Activated CD4-positive, alpha-beta T cell treated with anti-CD3 and anti-CD28 coated beads, Interleukin-2, amount 10 ng/mL, durations not matched to agents 24 days and 14 days (primary cell): ENCODE measurements at places on chromosomes 1 and 21.

- H3K4me1 ChIP-seq, result no peaks in the 10 kb centered on the region
- H3K4me3 ChIP-seq, result no peak overlapping the region
- H3K27me3 ChIP-seq, result no peaks in the 10 kb centered on the region
- H3K36me3 ChIP-seq, result no peaks in the 10 kb centered on the region
These were observed 144.7 kb upstream of the ADGRL4 start for GRCh38 chr1:79151006-79151796.

GRCh38 chr1:40232444-40232843, 15.3 kb upstream of the TMCO2 start:
- H3K36me3 ChIP-seq, result peaks cover 71% of the 10 kb centered on the region
- peak; percentile 94 for DNase-seq
- H3K4me3 ChIP-seq, result peak overlapping the region; percentile 30
- no peaks in the 10 kb centered on the region for H3K27me3 ChIP-seq
- H3K4me1 ChIP-seq, result peaks cover 37% of the 10 kb centered on the region

GRCh38 chr1:106600626-106601025, 455.8 kb upstream of the PRMT6 start:
- DNase-seq, result no peak
- H3K27me3 ChIP-seq, result no peaks in the 10 kb centered on the region
- H3K4me1 ChIP-seq, result no peaks in the 10 kb centered on the region
- H3K27ac ChIP-seq, result no peak overlapping the region
- H3K36me3 ChIP-seq, result no peaks in the 10 kb centered on the region

GRCh38 chr21:17789656-17790055, 29.5 kb downstream of the C21orf91 start:
- peak; percentile 55 for DNase-seq
- H3K27me3 ChIP-seq, result no peaks in the 10 kb centered on the region
- H3K27ac ChIP-seq, result peak overlapping the region; percentile 54
- peaks cover 53% of the 10 kb centered on the region for H3K36me3 ChIP-seq

- H3K4me3 ChIP-seq, result no peak overlapping the region
- no peak for DNase-seq
- no peaks in the 10 kb centered on the region for H3K36me3 ChIP-seq
- H3K4me1 ChIP-seq, result peaks cover 9% of the 10 kb centered on the region
- no peak overlapping the region for H3K27ac ChIP-seq
These were observed 15.7 kb upstream of the FOXO6 start for GRCh38 chr1:41345434-41346075.

GRCh38 chr1:155226910-155227260, 18.4 kb downstream of the MTX1 start:
- H3K4me3 ChIP-seq, result peak overlapping the region; percentile 88
- peak overlapping the region; percentile 88 for H3K27ac ChIP-seq
- peaks cover 26% of the 10 kb centered on the region for H3K4me1 ChIP-seq

DNA sequence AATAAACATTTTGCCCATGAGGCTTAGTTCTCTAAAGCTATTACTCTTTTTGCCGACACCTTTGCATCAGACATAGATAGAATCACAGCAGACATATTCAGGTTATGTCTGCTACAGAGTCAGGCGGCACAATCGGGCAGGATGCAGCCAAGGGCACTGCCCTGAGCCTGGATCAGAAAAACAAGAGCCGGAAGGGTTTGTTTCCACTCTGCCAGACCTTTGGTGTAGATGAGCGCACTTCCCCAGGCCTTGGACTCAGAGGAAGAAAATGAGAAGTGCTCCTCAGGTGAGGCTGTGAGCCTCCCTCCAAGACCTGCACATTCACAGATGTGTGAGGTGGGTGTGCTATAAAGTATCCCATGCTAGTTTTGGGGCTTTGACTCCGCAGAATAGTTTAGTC, 43.7 kb downstream of the GNG12 start:
- H3K27ac ChIP-seq, result no peak overlapping the region
- no peak overlapping the region for H3K4me3 ChIP-seq
- peaks cover 16% of the 10 kb centered on the region for H3K27me3 ChIP-seq

DNA sequence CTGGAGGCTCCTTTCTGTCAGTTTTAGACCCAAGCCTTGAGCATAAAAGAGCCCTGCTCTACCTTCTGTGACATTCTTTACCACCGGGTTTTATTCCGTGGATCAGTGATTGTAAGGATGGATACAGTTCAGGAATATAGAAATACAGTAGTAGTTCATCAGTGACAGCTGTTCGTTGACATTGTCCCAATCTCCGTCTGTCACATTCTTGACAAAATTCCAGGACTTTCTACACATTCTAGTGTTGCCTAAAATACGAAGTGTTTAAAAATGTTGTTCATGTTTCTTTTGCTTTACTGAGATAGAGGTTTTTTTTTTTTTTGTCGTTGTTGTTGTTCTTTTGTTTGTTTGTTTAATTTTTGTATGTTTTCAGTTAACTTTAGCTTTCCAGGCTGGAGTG, 29.9 kb downstream of the MAP10 start:
- H3K4me3 ChIP-seq, result no peak overlapping the region
- DNase-seq, result no peak
- H3K27me3 ChIP-seq, result peaks cover 19% of the 10 kb centered on the region
- H3K27ac ChIP-seq, result no peak overlapping the region
- H3K36me3 ChIP-seq, result no peaks in the 10 kb centered on the region

DNA sequence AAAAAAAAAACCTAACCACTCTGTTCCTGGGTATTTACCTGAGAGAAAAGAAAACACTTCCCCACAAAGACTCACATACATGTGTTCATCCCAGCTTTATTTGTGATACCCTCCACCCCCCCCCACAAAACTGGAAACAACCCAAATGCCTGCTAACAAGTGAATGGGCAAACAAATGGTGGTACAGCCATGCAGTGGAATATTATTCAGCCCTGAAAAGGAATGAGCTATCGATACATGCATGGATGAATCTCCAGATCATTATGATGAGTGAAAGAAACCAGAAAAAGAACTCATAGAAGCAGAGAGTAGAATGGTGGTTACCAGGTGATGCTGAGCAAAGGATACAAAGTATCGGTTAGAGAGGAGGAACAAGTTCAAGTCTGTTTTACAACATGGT, 38.0 kb upstream of the UTS2 start:
- no peaks in the 10 kb centered on the region for H3K4me1 ChIP-seq
- no peak overlapping the region for H3K27ac ChIP-seq
- peaks cover 26% of the 10 kb centered on the region for H3K27me3 ChIP-seq

DNA sequence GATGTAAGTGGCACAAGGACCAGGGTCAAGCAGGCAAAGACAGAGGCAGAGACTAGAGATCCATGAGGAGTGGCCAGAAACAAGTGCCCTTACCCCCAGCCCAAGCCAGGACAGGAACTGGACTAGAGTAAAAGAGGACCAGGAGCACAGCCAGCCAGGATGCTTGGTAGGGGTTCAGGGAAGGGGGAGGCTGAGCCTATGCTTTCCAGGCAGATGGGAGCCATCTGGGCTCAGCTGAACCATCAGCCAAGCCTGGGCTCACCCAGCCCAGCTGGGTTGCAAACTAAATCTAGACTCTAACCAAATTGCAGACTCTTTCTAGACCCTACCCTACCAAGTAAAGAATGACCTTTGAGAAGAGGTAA, 15.2 kb downstream of the PDZK1IP1 start:
- peaks cover 13% of the 10 kb centered on the region for H3K27me3 ChIP-seq
- no peak overlapping the region for H3K4me3 ChIP-seq
- H3K27ac ChIP-seq, result no peak overlapping the region
- H3K36me3 ChIP-seq, result no peaks in the 10 kb centered on the region

- H3K4me3 ChIP-seq, result no peak overlapping the region
- DNase-seq, result no peak
- H3K27ac ChIP-seq, result no peak overlapping the region
- no peaks in the 10 kb centered on the region for H3K4me1 ChIP-seq
- H3K27me3 ChIP-seq, result peaks cover 5% of the 10 kb centered on the region
- no peaks in the 10 kb centered on the region for H3K36me3 ChIP-seq
These were observed 31.8 kb downstream of the FBXO2 start for GRCh38 chr1:11622398-11622797.

DNA sequence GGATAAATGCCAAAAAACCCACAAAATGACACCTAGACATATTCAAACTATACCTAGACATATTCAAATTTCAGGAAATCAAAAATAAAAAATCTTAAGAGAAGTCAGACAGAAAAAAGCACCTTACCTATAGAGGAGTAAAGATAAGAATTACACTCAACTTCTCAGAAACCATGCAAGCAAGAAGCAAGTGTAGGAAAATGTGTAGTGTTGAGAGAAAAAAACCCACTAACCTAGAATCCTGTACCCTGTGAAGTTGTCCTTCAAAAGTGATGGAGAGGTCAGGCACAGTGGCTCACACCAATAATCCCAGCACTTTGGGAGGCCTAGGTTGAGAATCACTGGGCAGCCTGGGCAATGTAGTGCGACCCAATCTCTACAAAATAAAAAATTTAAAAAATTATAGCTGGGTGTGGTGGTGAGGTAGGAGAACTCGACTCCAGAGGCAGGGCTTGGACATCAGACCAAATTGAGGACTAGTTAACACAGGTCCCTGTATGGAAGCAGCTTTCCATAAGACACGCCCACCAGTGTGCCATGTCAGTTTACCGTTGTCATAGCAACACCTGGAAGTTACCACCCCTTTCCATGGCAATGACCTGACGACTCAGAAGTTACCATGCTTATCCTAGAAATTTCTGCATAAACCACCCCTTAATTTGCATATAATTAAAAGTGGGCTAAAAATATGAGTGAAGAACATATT, 20.7 kb downstream of the PDIK1L start:
- H3K36me3 ChIP-seq, result no peaks in the 10 kb centered on the region
- peaks cover 19% of the 10 kb centered on the region for H3K4me1 ChIP-seq

DNA sequence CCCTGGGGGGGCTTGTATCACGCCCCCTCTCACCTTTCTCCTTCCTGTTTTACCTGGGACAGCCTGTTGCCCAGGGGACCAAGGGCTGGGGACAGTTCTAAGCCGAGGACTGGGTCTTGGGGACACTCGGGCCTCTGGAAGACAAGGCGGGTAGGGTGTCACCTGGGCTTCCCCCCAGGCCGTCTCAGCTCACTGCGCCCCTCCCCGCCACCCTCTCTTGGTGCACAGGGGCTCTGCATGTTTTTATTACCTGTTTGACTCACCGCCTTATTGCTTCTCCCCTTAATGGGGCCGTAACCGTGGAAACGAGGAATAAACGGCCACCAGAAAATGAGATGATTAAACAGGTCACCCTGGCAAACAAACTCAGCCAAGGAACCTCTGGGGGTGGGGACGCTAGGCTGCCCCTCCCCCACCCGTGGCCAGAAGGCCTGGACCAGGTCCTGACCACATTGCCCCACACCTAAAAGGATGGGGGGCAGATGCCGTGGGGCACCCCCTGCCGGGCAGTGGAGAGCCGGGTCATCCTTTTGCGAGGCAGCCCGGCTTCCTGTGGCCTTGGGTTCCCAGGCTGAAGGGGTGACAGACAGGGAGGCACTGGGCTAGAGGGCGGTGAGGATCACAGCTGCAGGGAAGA, 109.9 kb downstream of the CASZ1 start:
- H3K27ac ChIP-seq, result no peak overlapping the region
- H3K36me3 ChIP-seq, result no peaks in the 10 kb centered on the region
- H3K4me3 ChIP-seq, result no peak overlapping the region
- H3K27me3 ChIP-seq, result no peaks in the 10 kb centered on the region
- H3K4me1 ChIP-seq, result no peaks in the 10 kb centered on the region

DNA sequence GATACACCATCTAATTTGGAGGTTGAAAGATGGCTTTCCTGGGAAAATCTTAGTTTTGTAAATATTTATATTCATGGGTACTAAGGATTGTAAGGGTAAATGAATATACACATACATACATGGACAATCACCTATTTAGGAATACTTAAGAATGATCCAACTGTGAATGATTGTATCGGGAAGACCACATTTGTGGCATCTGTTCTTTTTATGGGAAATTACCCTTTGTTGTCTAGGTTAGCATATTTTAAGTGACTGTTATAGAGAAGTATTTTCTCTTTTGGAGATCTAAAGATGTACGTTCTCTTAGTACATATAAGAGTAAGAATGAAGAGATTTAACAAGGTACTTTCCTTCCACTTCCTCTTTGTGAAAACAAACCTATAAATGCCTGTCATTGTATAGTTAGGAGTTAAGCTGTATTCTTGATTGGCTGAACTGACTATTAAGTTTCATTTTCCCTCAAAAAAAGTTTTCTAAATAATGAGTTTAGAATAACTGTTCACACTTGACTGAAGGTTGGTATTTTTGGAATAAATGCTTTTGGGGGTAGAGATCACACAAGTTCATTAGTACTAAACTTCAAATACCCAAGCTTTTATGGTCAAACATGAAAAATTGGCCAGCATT, 26.7 kb downstream of the SNX7 start:
- H3K4me1 ChIP-seq, result no peaks in the 10 kb centered on the region
- H3K27me3 ChIP-seq, result no peaks in the 10 kb centered on the region
- no peak for DNase-seq
- no peak overlapping the region for H3K27ac ChIP-seq

DNA sequence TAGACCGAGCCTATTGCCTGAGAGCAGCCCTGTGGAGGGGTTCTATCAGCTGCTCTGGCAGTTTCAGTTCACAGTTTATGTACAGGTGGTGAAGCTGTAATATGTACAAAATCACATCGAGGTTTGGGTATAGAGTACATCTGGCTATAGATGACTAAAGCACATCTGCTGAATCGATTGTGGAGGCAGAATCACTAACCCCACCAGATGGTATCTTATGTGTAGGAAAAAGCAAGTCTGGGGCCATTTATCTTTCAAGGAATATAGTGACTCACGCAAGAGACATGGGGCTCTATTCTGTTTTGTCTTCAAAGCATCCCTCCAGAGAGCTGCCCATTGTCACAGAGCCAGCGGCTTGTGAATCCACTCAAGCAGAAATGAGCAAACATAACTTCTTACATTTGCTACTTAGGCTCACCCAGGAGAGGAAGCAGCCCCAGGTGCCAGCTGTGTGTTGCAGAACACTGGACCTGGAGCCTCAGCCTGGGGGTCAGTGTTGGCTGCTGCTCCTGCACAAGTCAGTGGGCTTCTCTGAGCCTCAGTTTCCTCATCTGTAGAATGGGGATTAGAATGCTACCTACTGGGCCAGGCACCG, 21.3 kb downstream of the MIIP start:
- peaks cover 3% of the 10 kb centered on the region for H3K36me3 ChIP-seq
- H3K4me1 ChIP-seq, result peaks cover 26% of the 10 kb centered on the region
- H3K27ac ChIP-seq, result peak overlapping the region; percentile 29
- H3K27me3 ChIP-seq, result peaks cover 3% of the 10 kb centered on the region

- peaks cover 46% of the 10 kb centered on the region for H3K27me3 ChIP-seq
- H3K36me3 ChIP-seq, result no peaks in the 10 kb centered on the region
- DNase-seq, result no peak
- no peak overlapping the region for H3K4me3 ChIP-seq
These were observed 40.4 kb downstream of the RHBG start for GRCh38 chr1:156409439-156409838.

DNA sequence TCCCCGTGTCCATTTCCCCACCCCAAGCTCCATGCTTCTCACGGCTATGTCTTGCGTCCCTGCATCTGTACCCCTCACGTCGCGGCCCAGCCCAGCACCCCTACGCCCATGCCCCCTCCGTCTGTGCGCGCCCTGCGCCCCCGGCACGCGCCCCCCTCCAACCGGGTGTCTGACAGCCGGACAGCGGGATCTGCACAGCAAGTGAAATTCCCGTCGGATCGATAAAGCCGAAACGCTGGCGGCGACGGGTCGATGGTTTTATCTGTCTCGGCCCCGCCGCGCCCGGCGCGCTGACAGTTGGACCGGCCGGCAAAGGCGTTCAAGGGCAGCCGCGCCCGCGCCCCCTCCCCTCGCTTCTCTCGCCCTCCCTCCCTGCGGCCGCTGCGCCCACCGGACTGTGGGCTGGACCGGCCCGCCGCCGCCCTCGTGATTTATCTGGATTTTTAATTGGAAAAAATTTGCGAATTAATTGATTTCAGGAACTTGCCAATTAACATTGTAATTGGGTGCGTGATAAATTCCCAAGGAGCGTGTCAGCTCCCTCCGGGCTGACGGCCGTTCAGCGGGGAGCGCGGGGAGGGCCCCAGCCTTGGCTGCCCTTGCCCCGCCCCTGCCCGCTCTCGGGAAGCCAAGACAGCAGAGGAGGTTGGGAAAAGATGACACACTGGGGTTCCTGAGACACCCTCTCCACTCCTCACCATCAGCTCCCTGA, 57.1 kb downstream of the TMEM53 start:
- no peak overlapping the region for H3K27ac ChIP-seq
- DNase-seq, result no peak
- H3K4me3 ChIP-seq, result no peak overlapping the region
- H3K36me3 ChIP-seq, result no peaks in the 10 kb centered on the region
- H3K4me1 ChIP-seq, result peaks cover 2% of the 10 kb centered on the region
- peaks cover 8% of the 10 kb centered on the region for H3K27me3 ChIP-seq
